ENCODE measurements at places on chromosomes 5 and 9.
A peak's percentile ranks its signal among the peaks of the same experiment; 100 is the strongest.

- DNase-seq: peak; percentile 16
These were observed 68.7 kb upstream of the WDR41 start for GRCh38 chr5:77560677-77561263.

DNA sequence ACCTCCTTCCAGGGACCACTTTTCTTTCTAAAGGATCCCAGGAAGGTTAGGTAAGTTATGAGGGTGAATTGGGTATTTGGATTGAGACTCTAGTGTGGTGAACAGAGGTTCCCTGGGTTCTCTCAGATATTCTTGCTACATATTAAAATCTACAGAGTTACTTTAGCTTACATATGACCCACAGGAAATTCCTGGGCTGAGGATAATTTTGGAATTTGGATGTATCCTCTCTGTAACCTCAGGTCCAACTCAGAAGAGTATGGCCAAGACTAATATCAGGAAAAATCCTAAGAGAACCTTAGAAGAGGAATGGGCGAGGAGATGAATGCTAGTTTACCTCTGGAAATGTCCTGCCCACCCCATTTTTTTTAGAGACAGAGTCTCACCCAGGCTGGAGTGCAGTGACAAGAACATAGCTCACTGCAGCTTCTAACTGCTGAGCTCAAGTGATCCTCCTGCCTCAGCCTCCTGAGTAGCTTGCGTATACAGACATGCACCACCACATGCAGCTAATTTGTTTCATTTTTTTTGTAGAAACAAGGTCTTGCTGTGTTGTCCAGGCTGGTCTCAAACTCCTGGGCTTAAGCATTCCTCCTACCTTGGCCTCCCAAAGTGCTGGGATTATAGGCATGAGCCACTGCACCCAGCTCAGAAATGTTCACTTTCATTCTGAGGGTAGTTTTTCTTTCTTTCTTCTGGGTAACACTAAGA, 196.4 kb downstream of the ARHGEF28 start:
- no peak for DNase-seq

- DNase-seq: no peak
These were observed 134.6 kb downstream of the TMC1 start for GRCh38 chr9:72656021-72656420.

- peak; percentile 83 for DNase-seq
These were observed 35.8 kb upstream of the LCP2 start for GRCh38 chr5:170333161-170333910.

- DNase-seq: no peak
These were observed 67.3 kb upstream of the GRAMD2B start for GRCh38 chr5:126355940-126356339.

- no peak for DNase-seq
These were observed 8.6 kb downstream of the NINJ1 start for GRCh38 chr9:93125331-93125894.

DNA sequence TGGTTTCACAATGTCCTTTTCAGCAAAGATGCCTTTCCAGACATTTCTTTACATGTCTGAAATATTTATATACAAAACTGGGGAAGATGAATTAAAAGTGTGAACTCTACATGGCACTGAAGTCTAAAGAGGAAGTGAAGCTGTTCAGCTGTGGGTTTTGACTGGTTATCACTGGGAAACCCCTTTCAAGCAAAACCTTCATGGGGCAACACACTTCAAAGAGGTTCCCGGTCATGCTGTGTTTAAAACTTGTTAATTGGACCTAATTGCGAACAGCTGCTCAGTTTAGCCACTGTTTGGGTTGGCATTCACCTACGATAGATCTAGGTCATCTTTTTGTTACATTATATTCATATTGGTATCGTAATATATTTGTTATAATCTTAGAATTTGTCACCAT, 20.0 kb upstream of the GDNF start:
- no peak for DNase-seq

DNA sequence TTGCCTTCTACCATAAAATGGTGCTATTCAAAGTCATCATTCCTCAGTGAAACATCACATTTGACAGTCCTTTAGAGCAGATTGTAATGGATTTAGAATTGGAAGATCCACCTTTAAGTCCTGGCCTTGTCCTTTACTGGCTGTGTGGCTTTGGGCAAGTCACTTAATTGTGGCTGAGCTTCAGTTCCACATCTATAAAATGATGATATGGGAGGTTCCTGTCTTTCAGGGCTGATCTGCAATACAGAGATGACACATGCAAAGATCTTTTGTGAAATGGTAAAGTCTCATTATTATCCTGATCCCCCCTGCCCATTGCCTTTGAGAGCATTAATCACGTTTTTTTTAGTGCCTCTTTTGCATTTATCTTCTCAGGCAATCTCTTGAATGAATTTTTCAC, 58.2 kb downstream of the ZFAND5 start:
- no peak for DNase-seq

DNA sequence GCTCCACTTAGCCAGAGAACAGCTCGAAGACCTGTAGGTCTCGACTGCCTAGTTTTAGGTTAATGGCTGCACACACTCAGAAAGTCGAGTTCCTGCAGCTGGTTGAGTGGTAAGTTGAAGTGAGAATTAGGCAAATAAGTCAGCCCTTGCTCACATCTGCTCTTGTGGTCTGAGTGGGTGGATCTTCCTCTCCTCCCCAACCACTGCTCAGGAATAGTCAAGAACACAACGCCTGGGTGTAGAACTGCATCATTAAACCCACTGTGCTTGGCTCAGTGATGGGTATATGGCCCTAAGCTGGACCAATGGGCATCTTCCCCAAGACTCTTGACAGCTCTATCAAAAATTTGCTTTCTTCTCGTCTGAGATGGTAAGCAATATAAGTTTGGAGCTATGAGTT, 20.9 kb upstream of the ADAM19 start:
- DNase-seq: no peak

DNA sequence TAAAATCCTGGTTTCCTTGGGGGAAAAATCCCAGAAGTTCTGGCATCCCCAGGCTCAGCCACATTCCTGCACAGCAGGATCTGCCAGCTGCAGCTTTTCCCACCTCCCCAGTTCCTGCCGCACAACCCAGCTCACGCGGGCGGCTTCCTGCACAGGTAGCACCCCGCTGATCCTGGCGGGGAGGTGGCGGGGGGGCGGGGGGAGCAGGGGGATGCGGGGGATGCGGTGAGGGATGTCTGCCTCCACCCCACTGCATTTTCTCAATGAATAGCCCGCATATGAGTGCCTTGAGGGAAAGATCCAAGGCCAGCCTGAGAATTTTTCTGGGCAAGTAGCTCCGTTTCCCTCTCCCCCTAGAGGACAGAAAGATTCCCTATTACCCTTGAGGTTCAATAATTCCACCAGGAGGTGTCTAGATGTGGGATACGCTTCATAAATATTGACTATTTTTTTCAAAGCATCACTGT, 21.1 kb downstream of the GFPT2 start:
- DNase-seq: no peak

DNA sequence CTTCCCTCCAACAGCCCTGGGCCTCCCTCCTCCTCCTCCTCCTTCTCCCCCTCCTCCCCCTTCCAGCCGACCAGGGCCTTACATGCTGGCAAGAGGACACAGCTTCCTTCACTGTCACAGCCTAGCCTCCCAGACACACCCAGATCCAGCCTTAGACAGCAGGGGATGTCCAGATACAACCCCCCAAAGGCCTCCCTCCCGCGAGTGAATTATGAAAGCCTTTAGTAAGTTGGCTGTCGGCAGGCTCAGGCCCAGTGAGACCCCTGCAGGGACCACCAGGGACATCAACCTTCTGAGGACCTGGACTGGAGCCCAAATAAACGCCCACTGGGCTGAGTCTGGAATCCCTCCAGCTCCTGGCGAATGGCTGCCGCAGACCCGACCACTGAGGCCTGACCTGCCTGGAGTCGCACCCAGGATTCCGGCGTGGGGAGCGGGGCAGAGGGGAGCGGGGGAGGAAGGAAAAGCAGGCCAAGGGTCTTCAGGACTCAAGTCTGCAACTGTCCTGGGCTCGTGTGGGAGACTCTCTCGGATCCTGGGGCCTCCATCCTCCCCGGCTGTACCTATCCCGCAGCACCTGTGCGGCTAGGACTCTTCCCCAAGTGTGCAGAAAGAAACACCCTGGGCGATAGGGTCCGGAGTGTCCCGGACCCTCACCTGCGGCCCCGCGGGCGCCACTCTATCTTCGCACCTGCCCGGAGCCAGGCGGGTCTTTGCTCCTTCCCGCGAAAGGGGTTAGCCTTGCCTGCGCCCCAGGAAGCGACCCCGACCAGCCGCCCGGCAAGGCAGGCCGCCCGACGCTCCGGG, 705 bp downstream of the SEPTIN8 start:
- no peak for DNase-seq

- DNase-seq: no peak
These were observed 40.4 kb upstream of the MAN2A1 start for GRCh38 chr5:109649318-109649717.

DNA sequence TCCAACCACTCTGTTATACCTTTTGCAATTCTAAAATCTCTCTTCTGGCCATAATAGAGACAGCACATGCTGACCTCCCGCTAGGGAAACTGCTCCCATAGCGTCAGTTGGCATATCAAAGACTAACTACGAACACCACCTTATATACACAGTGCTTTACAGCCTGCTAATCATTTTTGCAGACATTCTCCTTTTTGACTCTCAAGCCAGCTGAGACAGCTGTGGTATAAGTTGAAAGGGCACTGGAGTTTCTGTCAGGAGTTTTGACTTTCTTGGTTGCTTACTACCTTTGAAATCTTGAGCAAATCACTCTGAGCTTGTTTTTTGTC, 160.2 kb upstream of the TBCA start:
- DNase-seq: no peak
